ENCODE measurements at places on chromosomes 3 and 15. TPM values are rescaled to one million over a fixed set of nuclear protein-coding genes. Genes with fewer than 3 reads are reported as not detected.

- H3K27ac ChIP-seq = no peak overlapping the region
- H3K27me3 ChIP-seq = peaks cover 11% of the 10 kb centered on the region
- H3K4me3 ChIP-seq = no peak overlapping the region
- H3K4me1 ChIP-seq = peaks cover 9% of the 10 kb centered on the region
- DNase-seq = no peak
- H3K36me3 ChIP-seq = no peaks in the 10 kb centered on the region
Observed at GRCh38 chr15:77087213-77087612, 16.3 kb upstream of the TSPAN3 start.

The RFT1 gene
- 47.4 TPM for total RNA-seq

- no peak for DNase-seq
- H3K27ac ChIP-seq = no peak overlapping the region
- no peaks in the 10 kb centered on the region for H3K36me3 ChIP-seq
Observed at GRCh38 chr3:110296885-110297284, 774.7 kb upstream of the NECTIN3 start.

DNA sequence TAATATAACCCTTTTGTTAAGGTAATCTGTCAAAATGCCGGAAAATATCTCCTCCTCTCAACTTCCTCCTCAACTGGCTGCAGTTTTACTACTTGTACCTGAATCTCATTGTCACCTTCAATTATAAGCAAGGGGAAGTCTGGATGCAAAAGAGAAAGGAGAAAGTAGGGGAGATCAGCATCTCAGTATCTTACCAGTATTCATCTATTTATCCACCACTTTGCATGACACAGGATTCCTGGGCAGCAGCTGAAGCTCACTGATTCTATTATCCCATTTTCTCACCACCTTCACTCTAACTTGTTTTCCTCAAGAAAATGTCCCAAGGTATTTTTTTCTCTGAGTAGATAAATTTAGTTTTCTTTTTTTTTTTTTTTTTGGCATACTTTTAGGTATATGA is 440.5 kb upstream of the CBLB start:
- H3K27ac ChIP-seq = no peak overlapping the region
- no peaks in the 10 kb centered on the region for H3K27me3 ChIP-seq
- peaks cover 2% of the 10 kb centered on the region for H3K4me1 ChIP-seq
- no peak overlapping the region for H3K4me3 ChIP-seq

The RTF1 gene
- total RNA-seq = 38.1 TPM

The TM4SF1 gene
- 0.26 TPM for total RNA-seq

- no peaks in the 10 kb centered on the region for H3K27me3 ChIP-seq
- H3K4me3 ChIP-seq = no peak overlapping the region
- H3K4me1 ChIP-seq = no peaks in the 10 kb centered on the region
- DNase-seq = no peak
- H3K36me3 ChIP-seq = no peaks in the 10 kb centered on the region
Observed at GRCh38 chr3:77885381-77885780, 845.5 kb downstream of the ROBO2 start.
